Urinary bladder (tissue), 4 donors: ENCODE measurements at places on chromosomes 4 and X. TPM values are rescaled to one million over a fixed set of nuclear protein-coding genes. Genes with fewer than 3 reads are reported as not detected.

Gene ARHGAP36
- 1.0 TPM for total RNA-seq

GRCh38 chr4:14749910-14750309 is 252.4 kb upstream of the CPEB2 start:
- DNase-seq, result no peak

- no peak for DNase-seq
Measured at GRCh38 chr4:94457692-94458106, 6.0 kb downstream of the PDLIM5 start.

DNA sequence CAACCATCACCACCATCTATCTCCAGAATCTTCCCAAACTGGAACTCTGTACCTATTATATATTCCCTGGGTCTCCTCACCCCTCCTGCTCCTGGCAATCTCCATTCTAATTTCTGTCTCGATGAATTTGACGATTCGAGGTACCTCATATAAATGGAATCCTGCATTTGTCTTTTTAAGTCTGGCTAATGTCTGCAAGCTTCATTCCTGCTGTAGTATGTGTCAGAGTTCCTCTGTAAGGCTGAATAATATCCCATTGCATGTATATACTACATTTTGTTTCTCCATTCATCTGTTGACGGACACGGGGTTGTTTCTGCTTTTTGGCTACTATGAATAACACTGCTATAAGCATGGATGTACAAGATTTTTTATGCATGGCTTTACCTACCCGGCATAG is 19.5 kb downstream of the PRKG2 start:
- DNase-seq, result no peak

GRCh38 chr4:52659722-52660261 is 691 bp upstream of the USP46 start:
- no peak for DNase-seq

- no peak for DNase-seq
Measured at GRCh38 chrX:13898083-13898482, 81.2 kb upstream of the GPM6B start.

GRCh38 chr4:147723326-147723725 is 8.6 kb upstream of the ARHGAP10 start:
- no peak for DNase-seq
